Forelimb muscle (tissue), 1 donor: ENCODE measurements at places on chromosomes 12 and 14. TPM values are rescaled to one million over a fixed set of nuclear protein-coding genes. Genes with fewer than 3 reads are reported as not detected.

DNA sequence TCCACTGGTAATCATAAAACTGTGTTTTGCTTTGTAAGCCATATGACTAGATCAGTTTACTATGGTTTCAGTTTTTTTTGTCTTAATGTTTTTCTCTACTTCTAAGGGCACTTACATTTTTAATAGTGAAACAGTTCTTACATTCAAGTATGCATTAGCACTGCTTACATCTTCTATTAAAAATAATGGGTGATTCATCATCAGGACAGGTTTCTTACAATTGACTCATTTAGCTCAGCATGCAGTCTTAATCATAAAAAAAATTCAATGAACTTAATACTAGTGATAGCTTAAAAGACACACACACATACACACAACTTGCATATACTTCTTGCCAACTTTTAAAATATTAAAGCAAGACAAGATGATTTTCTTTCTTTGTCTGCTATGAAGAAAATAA is 845.7 kb upstream of the USP15 start:
- no peak for DNase-seq

DNA sequence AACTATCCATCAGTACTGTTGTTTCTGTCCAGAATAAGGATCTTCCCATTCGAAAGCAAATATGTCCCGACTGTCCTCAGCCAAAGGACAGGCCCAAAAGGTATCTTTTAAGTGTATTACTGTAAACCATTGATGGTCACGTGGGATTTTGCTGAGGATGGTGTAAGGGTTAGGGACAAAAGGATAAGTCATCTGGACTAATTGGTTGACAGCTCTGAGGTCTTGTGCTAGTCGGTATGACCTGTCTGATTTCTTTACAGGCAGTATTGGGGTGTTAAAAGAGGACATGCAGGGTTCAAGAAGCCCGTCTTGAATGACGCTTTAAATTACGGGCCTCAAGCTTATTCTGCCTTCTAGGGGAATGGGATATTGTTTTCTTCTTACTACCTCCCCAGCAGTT is 24.4 kb downstream of the CLEC2A start:
- no peak for DNase-seq

- DNase-seq, result no peak
These were observed 333.2 kb upstream of the MDGA2 start for GRCh38 chr14:48008646-48009045.

DNA sequence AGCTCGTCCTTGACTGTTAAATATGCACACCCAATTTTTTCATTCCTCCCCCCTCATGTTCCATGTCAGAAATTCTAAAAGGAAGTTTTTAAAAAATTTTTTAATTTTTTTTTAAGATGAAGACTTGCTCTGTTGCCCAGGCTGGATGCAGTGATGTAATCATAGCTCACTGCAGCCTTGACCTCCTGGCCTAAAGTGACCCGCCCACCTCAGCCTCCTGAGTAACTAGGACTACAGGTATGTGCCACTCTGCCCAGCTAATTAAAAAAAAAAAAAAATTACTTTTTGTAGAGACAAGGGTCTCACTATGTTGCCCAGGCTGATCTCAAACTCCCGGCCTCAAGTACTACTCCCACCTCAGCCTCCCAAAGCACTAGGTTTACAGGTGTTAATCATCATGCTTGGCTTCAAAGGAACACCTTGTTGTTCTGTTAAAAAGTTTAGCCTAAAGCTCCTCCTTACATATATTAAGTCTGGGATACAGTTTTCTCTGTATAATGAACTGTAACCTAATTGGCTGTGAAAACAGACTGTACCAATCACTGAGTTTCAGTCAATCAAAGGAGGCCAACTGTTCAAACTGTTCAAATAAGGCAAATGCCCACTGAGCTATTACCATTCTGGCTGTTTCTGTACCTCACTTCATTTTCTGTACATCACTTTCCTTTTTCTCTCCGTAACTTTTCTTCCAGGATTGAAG is 17.8 kb downstream of the SDR9C7 start:
- DNase-seq, result no peak

- no peak for DNase-seq
These were observed 27.3 kb downstream of the FRS2 start for GRCh38 chr12:69497308-69498026.

- DNase-seq, result no peak
These were observed 125.6 kb downstream of the NELL2 start for GRCh38 chr12:44750468-44750867.

DNA sequence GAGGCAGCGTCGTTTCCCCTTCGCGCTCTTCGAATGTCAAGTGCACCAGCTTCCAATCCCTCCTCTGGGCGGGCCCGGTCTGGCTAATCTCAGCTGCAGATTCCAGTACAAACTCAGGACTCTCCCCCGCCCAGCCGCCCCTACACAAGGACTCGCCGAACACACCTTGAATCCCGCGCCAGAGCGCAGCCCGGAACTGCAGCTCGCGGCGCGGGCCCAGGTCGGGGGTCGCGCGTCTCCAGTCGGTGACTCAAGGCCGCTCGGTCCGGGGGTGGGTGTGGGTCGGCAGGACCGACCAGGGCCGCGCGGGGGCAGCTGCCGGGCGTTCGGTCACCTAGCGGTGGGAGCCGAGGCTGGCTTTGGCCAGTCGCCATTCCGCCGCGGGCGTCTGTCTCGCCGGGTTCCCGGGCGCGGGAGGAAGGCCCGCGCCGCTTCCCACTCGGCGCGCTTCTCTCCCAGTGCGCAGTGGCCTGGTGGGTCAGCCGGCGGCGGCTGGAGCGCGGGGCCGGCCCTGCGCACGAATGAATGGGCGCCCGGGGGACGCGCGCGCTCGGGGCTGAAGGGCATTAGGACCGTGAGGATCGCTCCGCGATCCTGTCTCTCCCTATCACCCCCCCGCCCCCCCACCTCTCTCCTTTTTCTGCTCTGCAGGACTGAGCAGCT is at the start of gene GALNT16:
Gene GALNT16, plus strand, starts transcription at position 632 of the 663 bp plus-strand sequence. CDS start 133 bp downstream, outside the sequence.
- no peak for DNase-seq

DNA sequence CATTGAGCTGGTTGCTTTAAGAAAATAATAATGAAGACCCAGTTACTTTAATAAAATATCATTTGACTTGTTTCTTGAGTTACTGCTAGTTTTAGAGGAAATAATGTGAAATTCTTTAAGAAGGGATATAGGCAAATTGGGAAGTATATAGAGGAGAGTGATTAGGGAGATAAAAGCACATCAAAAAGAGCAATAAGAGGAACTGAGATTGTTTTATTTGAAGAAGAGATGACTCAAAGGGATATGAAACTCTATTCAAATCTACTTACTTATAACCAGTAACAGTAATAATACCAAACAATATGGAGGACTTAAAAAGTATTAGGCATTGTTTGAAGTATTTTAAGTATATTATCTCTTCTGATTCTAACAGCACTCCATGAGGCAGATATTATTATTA is 37.1 kb downstream of the LRRK2 start:
- DNase-seq, result no peak

DNA sequence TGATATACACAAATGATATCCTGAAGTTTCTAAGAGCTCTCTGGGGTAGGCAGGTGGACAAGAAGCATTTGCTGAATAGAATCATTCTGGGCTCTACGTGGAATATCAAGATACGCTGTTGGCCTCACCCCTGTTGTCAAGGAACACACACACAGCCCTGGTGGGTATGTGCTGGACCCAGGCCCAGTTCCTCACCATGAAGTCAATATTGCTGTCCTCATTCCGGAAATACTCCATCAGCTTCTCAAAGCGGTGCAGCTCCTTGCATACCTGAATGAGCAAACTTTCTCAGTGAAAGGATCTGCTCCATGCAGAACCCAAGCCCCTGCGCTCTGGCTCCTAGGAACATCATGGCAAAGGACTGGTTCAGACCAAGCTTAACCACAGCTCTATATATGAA is 31.4 kb downstream of the PRPF40B start:
- no peak for DNase-seq

NRIP2 gene
- polyA plus RNA-seq, result 6.2 TPM

CLEC2D gene
- polyA plus RNA-seq, result 11.7 TPM

PNMA1 gene
- 23.8 TPM for polyA plus RNA-seq

ZFHX2 gene
- 1.5 TPM for polyA plus RNA-seq

MMP17 gene
- 4.2 TPM for polyA plus RNA-seq

WASHC3 gene
- polyA plus RNA-seq, result 37.3 TPM

NEUROD4 gene
- not detected for polyA plus RNA-seq
